ENCODE measurements at places on chromosomes 7 and 10.

GRCh38 chr10:72370201-72370722, 15.5 kb upstream of the DNAJB12 start:
- no peak for DNase-seq

- DNase-seq, result no peak
These were observed 3.8 kb downstream of the KAZALD1 start for GRCh38 chr10:101065481-101066145.

DNA sequence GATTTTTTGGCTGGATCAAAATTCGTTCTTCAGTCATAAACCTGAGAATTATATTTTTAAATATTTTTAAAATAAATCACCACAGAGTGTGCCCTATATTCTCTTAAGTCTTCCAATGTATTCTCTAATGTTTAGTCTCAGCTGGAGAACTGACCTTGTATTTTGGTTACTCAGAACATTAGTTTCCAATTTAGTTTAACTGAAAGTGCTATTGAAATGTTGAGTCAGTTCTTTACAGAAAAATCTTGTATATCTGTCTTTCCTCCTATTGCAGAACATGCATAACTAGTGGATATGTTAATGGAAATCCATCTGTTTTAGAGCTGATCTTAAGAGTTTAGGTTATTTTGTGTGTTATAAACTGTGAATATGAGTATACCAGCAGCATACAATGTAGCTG, 422.7 kb upstream of the IGFBP3 start:
- DNase-seq, result no peak

DNA sequence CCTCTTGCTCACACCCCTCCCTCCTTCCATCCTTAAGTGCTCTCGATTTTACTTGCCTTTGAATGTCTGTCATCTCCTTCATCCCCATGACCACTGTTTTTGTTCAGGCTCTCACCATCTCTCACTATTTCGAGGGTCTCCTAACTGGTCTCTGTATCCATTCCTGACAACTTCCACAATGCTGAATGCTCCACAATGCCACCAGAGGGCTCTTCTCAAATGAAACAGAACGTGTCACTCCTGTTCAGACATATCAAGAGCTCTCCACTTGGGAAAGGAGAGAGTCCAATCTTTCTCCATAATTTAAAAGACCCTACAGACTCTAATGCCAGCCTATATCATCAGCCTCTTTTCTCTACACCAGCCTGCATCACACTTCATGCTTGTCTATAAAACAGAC, 9.0 kb upstream of the SLC13A1 start:
- no peak for DNase-seq

- peak; percentile 31 for DNase-seq
These were observed 8.6 kb downstream of the KIFBP start for GRCh38 chr10:68997211-68997610.

GRCh38 chr10:83955406-83955805, 183.9 kb upstream of the GHITM start:
- DNase-seq, result no peak

- no peak for DNase-seq
These were observed 175.9 kb downstream of the BAMBI start for GRCh38 chr10:28853195-28853594.

DNA sequence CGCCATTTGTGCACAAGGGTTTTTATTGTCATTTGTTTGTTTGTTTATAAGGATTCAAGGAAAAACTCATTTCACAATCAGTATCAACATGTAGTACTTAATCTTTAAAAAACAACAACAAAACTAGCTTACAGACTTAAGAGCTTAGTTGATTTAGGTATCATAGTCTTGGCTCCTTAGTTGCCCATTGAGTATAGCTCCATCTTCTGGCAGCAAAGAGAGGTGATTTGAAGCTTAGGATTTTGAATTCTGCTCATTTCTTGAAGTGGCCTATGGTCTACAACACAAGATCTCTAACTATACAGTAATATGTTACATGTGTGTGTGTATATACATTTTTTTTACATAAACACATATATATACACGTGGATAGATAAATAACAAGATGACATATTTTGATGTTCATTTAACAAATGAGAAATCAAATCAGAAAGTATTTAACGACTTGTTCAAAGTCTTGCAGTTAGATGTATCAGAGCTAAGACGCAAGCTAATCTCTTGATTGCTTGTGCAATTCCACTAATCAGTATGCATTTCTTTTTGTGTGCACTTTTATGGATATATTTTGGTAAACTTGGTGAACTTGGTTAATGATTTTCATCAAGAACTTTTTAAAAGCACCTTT, 307.3 kb downstream of the CAMK1D start:
- peak; percentile 80 for DNase-seq

GRCh38 chr7:32047075-32047474, 23.1 kb downstream of the PDE1C start:
- DNase-seq, result no peak

- DNase-seq, result no peak
These were observed 48.7 kb downstream of the TPK1 start for GRCh38 chr7:144787127-144787526.

GRCh38 chr10:115103700-115104099, 10.5 kb downstream of the ATRNL1 start:
- DNase-seq, result no peak

All from suppressor macrophage treated with lipopolysaccharide for 1 hour (primary cell).